ENCODE measurements at places on chromosomes 5 and 9.

- no peak for DNase-seq
Measured at GRCh38 chr9:114031948-114032840, 45.9 kb downstream of the AMBP start.

- no peak for DNase-seq
Measured at GRCh38 chr9:37444890-37445289, 20.4 kb downstream of the ZBTB5 start.

GRCh38 chr5:148491015-148491792, 107.4 kb downstream of the FBXO38 start:
- no peak for DNase-seq

GRCh38 chr5:66882606-66883227, 286.5 kb downstream of the MAST4 start:
- DNase-seq: peak; percentile 41

DNA sequence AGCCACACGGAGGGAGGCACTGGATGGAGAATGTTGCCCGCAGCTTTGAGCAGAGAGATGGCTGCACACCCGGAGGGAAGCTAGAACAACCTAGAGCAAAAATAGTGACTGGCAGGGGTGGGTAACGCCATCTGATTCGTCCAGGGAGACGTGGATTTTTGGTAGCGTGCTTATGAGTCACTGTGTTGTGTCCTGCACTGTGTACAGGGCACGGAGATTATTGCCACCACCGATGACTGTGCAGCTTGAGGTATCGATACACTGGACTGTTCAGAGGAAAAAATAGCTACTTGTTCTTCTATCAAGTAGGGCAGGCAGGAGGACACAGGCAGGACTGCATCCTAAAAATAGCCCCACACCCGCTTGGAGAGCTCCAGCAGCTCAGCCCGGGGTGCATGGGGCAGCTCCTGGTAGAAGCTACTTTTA, 6.0 kb downstream of the UBE2QL1 start:
- DNase-seq: no peak

DNA sequence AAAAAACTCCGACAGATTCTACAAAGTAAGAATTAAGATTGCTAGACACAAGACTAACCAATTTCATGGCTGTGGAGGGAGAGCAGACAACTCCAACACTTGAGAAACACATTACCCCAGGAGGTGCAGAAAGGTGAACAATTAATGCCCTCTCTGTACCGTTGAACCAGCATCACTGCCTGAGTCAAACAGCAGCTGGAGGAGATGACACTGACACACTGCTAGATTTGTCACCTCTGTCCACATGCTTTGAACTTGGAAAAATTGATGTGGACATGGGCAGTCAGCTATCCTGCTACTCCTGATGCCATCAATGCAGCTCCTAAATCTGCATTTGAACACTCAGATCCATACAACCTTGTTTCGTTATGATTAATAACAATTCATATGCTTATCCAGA, 51.7 kb downstream of the GPBP1 start:
- peak; percentile 25 for DNase-seq

GRCh38 chr9:89179540-89179894, 899 bp upstream of the SHC3 start:
- DNase-seq: no peak
